ENCODE measurements at places on chromosomes 4 and X.

GRCh38 chr4:177410566-177410965, 31.7 kb downstream of the AGA start:
- no peak for DNase-seq

GRCh38 chrX:56232221-56233082, at the start of gene KLF8:
Gene KLF8, plus strand, starts transcription at chrX:56232356. Its CDS starts 979 bp downstream, at chrX:56233335.
- no peak for DNase-seq

- DNase-seq = no peak
Measured at GRCh38 chr4:42624551-42624950, 32.4 kb downstream of the ATP8A1 start.

GRCh38 chr4:101067383-101067782, 279.9 kb downstream of the PPP3CA start:
- DNase-seq = no peak

- DNase-seq = no peak
Measured at GRCh38 chr4:106953036-106953705, 82.9 kb downstream of the DKK2 start.

- DNase-seq = no peak
Measured at GRCh38 chr4:150008546-150008945, 69.7 kb upstream of the DCLK2 start.

- DNase-seq = no peak
Measured at GRCh38 chr4:151850791-151851213, 90.0 kb upstream of the GATB start.

DNA sequence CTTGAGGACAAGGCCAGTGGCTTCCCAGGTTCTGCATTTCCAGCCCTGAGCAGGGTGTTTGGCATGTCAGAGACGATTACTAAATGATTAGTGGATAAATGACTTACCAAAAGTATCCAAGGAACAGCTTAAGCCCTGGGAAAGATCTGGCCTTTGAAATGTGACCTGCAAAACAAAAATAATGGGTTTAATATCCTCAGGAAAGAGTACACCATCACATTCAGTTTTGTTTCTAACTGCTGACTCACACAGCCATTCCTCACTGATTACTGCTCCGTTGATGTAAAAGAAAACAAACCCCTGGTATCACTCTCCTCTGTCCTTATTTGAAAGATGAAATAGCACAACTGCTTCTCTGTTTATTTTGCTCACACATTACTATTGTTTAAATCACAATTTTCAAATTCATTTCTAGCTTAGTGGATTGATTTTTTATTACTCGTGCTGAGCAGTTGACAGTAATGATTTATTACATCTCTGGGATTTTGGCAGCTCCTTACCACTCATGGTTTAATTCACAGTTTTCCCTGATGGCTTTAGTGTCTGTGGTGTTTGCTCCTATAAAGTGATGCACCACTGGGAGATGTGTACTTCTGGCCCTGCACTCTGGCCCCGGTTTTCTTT, 117.0 kb downstream of the CBLL2 start:
- no peak for DNase-seq

DNA sequence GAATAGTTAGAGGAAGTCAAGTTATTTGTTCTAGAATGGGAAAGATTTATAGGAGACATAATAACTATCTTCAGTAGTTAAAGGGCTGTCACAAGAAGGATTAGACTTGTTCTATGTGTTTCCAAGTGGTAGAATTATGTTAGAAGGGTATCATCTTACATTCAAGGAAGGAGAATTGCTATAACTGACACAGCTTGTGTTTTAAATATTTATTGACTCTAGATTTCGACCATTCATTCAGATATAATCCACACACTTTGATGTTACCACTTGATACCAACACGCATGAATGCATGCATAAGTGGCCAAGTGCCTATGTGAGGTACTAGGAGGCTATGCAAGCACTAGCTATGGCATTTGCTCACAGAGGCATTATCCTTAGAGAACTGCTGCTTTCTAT, 122.7 kb downstream of the CCNB3 start:
- no peak for DNase-seq

- DNase-seq = no peak
Measured at GRCh38 chr4:40227284-40227683, 30.5 kb downstream of the RHOH start.

DNA sequence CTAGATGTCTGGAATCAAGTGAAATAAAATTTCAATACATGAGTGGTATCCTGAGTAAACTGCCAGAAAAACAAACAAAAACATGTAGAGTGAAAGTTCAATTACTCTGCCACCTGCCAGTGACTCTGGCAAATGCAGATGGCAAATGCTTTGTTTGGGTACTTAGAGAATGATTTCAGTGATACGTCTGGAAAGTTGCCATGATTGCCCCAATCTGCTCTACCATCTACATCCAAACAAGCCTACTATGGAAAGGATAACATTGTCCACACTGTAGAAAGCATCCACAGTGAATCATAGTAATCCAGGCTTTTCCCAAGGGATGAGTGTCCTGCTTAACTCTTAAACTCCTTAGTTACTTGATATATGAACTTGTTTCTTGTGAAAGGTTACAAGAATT, 3.4 kb downstream of the SPATA4 start:
- DNase-seq = no peak

GRCh38 chr4:10253765-10254164, 137.2 kb upstream of the WDR1 start:
- DNase-seq = no peak

GRCh38 chrX:95729401-95729800, 955.2 kb upstream of the DIAPH2 start:
- no peak for DNase-seq

GRCh38 chr4:52059372-52059771, 8.3 kb downstream of the SPATA18 start:
- no peak for DNase-seq

DNA sequence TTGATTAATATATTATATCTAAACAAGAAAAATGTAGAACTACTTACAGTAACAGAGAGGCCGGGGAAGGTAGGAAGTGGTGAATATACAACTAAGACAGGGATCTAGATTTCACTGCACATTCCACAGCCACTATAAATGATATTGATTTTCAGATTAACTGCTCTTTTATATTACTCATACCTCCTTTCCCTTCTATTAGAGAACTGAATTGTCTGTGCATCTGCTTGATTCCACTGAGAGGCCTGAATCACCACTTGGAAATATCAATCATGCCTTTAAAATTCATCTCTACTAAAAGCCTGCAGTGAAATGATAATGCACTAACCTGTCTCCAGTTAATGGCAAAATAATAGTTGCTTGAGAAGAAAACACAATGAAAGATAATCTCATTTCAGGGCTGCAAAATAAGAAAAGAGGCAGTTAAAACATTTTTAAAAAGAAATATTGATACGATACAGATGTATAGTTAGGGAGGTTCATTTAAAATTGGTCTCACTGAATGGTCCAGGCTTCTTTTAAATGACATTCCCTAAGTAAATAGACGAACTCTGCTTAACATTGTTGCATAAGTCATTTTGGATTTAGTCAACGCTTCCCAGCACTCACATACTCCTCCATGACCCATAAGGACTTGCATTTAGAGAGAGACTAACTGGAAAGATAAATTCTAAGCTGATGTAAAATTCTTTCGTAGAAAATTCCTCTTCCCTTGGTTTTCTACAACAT, 3.8 kb downstream of the ANTXR2 start:
- DNase-seq = no peak

DNA sequence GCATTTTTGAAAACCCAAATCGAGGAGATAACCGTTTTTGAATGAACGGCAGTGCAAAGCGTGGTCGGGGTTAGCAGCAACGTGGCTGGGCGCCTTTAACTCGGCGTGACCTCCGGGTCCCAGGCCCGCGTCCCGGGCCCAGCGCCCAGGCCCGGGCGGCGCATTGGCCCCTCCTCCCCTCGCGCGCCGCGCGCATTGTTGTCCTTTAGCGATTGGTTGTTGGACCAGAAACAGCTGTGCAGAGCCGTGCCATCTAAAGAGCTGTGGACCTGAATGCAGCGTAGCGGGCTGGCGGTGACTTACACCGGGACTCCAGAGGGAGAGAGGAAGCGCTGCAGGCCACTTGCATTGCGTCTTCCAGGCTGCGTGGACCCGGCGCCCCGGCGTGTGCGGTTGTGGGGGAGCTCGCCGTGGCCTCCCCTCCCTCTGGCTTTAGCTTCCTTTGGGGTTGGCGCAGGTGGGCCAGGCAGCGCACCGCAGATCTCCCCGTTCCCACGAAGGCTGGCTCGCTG, at the start of gene STOX2:
TSS of gene STOX2 (plus strand) at position 227 of the 512 bp plus-strand sequence. CDS start 1,484 bp downstream, outside the sequence.
- DNase-seq = peak; percentile 52

- no peak for DNase-seq
Measured at GRCh38 chrX:17403189-17403691, 28.2 kb downstream of the NHS start.

- DNase-seq = no peak
Measured at GRCh38 chr4:187157380-187157958, 433.8 kb upstream of the FAT1 start.

- DNase-seq = no peak
Measured at GRCh38 chr4:77669946-77670590, 64.4 kb downstream of the CXCL13 start.

DNA sequence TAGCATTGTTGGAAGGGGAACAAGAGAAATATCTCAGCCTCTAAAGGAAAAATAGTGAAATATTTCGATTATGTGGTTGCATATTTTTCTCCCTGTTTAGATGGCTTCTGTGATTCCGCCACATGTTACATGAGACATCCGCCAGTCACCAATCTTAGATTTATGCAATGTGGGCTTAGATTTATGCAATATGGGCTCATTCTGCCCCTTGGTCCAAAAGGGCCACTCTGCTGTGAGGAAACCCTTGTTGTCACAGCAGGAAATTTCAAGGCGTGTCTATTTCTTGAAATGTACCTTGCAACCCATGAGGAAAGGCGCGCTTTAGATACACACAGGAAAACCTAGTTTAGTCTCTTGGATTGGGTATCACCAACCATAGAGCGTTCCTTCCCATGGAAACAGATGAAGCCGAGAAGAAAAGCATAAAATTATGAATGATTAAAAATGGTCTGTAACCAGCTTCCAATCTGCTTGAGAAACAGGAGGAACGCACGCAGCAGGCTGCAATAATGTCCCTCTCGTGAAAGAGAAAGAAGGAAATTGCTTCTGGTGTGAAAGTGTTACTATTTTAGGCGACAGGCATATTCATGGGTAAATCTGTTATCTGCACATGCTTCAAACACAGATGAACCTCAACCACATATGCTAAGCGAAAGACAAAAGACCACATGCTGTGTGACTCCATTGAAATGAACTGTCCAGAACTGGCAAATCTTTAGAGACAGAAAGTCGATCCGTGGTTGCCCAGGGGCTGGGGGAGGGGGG, 3.7 kb downstream of the RS1 start:
- no peak for DNase-seq

DNA sequence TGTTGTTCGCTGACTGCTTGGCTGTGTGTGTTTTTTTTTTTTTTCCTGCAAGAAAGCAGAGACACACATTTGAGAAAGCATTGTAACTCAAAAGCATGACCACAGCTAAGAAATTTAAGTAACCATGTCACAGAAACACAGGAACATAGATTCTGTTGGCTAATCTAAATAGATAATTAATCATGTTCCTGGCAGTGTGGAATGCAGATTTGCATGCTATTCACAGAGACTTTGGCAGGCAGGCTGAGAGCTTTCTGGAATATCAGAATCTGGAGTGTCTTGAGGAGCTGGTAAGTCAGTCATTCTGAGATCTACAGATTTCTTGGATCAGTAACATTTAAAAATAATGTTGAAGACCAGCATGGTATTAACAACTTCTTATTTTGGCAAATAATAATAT, 33.2 kb upstream of the SMS start:
- DNase-seq = no peak

DNA sequence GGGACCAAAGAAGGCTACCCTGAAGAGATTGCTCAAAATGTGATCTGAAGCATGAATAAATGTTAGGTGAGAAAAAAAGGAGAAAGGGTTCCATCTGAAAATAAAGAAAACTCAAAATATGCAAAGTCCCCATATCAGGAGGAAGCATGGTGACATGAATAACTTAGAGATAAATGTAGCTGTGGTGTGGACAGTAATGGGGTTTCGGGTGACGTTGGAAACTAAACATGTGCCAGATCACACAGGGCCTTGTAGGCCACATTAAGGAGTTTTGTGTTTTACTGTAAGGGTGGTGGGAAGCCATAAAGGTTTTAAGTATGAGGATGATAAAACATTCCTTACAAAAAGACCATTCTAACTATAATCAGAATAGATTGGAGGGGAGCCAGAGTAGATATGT, 40.3 kb upstream of the ACSL4 start:
- DNase-seq = no peak

DNA sequence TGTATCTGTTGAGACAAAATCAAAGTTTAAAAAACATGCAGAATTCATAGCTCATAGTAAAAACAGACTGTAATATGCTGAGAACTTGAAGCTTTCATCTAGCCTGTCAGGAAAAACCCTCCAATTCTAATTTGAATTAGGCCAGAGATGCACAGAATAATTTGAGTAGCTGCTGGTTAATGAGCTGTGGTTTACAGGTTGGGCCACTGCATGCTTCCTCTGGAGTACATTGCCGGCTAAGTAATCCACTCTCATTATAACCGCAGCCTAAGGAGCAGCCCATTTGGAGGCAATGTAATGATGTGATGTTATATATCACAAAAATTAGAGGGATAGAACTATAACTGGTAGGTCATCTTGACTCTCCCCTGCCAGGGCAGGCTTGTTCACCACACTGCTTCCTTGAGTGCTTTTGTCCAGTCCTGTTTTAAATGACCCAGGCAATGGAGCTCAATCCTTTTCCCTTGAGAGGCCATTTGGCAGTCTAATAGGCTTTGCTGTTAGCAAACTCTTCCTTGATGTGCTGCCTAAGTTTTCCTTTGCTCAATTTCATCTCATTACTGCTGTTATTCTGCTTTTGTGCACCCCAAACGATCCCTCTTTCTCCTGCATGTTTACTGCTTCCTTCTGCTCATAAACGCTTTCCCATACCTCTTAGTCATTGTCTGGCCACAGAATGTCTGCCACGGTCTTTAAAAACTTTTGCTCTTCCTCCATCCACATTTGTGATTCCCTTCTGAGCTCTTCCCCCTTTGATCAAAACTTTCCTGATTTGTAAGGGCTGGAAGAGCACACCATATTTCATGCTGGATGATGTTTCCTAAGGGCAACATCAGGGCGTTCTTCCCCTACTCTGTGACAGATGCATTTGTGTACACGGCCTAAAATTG, 230.9 kb downstream of the C4orf33 start:
- no peak for DNase-seq

- no peak for DNase-seq
Measured at GRCh38 chr4:83581411-83582288, 45.7 kb downstream of the GPAT3 start.

- DNase-seq = no peak
Measured at GRCh38 chr4:77190053-77190452, 33.0 kb downstream of the CCNG2 start.

- no peak for DNase-seq
Measured at GRCh38 chr4:113730467-113731216, 30.9 kb downstream of the CAMK2D start.

- DNase-seq = no peak
Measured at GRCh38 chrX:103212749-103213457, 2.0 kb upstream of the BEX4 start.

- DNase-seq = no peak
Measured at GRCh38 chr4:76342191-76342590, 35.7 kb downstream of the STBD1 start.

GRCh38 chr4:42641161-42641560, 15.7 kb downstream of the ATP8A1 start:
- DNase-seq = no peak
